ENCODE measurements at places on chromosomes 2 and 18.

DNA sequence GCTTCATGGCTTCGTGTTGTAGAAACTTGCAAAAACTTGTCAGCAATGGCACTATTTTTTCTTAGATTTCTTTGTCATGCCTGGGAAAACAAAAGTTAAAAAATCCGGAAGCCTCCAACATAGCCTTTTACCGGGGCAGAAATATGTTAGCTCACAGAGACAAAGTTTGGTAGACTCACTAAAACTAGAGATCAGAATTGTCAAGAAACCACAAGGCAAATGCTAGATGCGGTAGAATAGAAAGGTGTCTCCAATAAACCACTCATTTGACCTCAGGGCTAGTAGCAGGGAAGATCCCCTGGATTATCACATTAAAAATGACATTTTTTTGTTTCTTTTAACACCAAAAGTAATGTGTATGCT lies 405 bp downstream of the CASP10 start:
- DNase-seq: no peak

GRCh38 chr18:58792086-58792485 lies 72.6 kb upstream of the ZNF532 start:
- DNase-seq: no peak

GRCh38 chr2:12716032-12716281 lies 779 bp upstream of the TRIB2 start:
- peak; percentile 85 for DNase-seq

DNA sequence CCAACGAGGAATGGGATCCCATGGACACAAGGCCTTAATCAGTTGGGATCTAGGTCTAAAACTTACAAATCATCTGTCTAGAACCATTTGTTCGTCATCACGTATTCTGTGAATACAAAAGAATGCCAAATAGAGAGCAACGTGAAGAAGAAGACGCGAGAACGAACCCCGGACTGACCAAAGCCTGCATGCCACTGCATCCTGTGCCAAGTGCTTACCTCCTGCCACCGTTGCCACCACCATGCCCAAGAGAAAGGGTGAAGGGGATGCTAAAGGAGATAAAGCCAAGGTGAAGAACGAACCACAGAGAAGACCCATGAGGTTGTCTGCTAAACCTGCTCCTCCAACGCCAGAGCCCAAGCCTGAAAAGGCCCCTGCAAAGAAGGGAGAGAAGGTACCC lies 30.2 kb downstream of the ITSN2 start:
- DNase-seq: no peak

DNA sequence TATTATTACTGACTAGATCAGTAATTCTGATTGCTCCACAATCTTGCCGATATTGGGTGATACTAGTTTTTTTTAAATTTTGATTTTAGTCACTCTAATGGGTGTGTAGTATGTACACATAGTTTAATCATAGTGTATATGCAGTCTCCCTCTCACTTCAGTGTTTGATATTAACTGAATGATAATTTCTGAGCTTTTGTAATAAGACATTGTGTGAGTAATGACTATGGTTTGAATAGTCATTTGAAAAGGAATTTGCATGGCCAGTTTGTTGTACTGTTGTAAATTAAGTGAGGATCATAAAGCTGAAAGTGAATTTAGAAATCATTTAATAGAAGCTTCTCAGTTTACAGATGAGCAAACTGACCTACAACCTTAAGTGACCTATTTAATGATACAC lies 33.4 kb downstream of the USP14 start:
- no peak for DNase-seq

DNA sequence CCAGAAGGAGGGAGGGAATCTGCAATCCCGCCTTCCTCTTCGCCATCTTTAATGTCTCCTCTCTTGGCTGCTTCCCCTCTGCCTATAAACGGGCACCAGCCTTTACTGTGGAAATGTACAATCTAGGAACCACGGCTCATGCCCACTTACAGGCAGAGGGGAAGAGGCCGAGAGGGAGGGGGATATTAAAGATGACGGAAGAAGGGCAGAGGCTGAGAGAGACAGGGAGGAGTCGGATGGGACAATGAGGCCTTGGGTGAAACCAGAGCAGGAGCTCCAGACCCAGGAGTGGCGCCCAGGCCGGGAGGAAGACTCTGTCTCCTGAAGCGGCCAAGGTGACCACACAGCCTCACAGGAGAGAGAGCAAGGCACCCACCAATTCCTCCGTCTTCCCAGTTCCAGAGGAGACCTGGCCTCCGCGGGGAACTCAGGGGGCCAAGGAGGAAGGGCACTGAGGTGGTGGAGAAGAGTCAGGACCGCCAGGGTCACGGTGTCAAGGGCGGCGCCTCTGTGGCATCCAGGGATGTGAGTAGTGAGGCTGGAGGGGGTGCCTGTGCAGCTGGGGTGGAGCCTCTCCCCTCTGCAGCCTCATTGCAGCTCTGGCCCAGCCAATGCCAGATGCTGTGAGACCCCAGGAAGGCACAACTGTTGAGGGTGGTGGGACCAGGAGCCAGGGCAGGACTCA lies 67.8 kb downstream of the CIB4 start:
- DNase-seq: no peak

DNA sequence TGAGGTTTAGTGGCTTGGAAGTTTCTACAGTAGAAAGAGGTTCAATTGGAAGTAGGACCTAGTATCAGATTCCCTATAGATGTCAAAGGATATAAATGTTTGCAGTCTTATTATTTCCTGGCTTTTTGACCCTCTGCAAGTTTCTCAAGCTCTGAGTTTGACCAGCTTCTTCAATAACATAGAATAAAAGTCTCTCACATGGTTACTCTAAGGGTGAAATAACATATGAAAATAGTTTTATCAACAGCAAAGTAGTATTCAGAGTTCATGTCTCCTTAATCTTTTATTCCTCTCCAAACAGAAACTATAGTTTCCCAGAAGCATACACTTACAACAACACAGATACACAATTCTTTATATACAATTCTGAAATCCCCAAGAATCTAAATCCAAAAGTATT lies 132.9 kb upstream of the RND3 start:
- no peak for DNase-seq

DNA sequence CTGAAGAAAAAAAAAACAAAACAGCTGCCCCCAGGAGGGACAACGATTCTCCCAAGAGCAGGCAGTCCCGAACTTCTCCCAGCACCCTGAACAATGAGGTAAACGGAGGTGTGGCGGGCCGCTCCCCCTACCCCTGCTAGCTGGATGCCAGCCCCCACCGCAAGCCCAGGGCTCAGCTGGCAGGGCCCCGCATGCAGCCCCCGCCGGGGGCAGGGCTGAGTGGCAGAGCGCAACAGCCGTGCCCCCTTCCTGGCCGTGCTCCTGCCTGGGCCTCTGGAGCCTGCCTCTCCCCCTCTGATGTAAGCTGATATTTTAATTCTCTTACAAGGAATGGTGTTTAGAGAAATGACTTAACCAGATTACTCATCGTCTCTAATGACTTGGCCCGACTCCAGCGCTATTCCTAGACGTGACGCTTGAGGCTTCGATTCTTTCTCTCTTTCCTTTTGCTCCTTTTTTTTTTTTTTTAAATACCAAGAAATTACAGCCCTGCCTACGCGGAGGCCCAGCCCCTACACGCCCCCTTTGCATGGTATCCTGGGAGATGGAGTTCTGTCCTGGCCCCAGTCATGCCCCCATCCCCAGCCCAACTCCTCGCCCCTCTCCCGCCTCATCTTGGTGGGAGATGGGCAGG lies 4.6 kb upstream of the ARID5A start:
- peak; percentile 79 for DNase-seq

- DNase-seq: no peak
Measured at GRCh38 chr18:79476918-79477571, 81.3 kb downstream of the NFATC1 start.

DNA sequence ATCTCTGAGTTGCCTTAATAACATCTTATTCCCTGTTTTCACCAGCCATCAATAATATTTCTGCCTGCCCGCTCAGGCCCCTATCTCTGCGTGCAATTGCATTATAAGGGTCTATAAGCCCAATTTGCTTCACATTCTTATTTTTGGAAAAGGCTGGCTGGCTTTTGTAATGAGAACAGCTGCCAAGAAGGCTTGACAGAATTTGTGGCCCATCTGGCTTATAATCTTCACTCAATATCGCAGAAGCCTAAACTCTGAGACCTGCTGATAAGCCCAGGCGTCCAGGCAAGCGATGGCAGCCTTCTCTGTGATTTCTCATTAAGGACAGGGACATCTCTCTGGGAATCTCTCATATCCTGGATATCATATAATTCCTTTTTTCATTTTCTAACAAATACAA lies 1618.6 kb upstream of the CELF4 start:
- DNase-seq: no peak

Data from NCI-H1417 (cell line).